CD4-positive, alpha-beta memory T cell (primary cell): ENCODE measurements at places on chromosomes 6 and 20. TPM values are rescaled to one million over a fixed set of nuclear protein-coding genes. Genes with fewer than 3 reads are reported as not detected.

DNA sequence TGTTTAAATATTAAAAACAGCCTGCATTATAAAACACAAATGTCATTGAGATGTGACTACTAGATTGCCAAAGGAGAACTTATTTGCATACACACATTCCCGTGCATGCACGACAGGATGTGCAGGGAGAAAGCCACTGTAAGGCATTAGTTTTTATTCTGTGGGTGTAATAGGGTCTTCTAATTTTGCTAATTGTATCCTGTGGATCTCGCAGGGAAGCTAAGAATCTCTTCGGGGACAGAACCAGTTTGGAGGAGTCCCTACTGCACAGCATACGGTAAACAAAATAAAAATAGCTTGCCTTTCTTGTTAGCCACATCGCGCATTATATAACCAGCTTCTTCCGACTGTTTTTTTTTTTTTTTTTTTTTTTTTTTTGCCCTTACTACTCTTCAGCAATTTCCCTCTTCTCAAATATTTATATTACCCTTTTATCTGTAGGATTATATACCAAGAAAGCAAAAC lies 2.0 kb downstream of the ATXN1 start:
- no peak for DNase-seq

Gene PERP
- polyA plus RNA-seq, result 6.8 TPM

DNA sequence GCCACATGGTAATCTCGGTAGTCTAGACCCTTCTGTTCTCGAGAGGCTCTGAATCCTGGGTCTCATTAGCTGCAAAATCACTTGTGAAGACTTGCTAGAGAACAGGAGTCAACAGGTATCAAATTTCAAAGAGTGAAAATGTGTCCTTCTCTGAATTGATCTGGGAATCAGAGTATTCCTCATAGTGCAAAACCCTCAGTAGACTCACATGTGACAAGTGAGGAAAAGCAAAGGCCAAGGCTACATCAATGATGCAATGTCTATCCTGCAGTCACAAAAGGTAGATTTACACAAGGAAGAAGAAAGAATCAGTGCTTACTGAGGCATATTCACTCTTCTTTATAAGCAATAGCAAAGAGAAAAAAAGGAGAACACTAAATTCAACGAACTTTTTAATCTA lies 1220.0 kb upstream of the GJE1 start:
- DNase-seq, result no peak

GRCh38 chr6:100518588-100518987 lies 53.9 kb upstream of the SIM1 start:
- no peak for DNase-seq

DNA sequence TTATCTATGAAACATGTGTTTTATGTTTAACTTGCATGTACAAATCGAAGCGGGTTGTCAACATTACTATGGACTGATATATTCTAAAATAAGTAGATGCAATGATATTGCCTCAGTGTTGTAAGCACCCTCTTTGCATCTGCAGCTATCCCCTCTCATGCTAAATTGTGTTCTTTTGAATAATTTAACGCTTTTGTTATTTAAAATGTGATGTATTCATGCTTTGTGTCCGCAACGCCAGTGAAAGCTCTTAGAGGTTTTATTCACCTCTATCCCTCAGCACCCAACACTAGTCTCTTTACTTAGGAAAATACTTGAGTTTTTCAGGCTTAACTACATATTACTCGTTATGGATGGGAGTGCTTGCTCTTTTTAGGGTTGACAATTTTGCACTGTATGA lies 173.7 kb upstream of the ID4 start:
- DNase-seq, result no peak

- no peak for DNase-seq
Measured at GRCh38 chr6:160029525-160029924, 60.6 kb downstream of the IGF2R start.

Gene TJAP1
- 12.1 TPM for polyA plus RNA-seq

GRCh38 chr6:28838289-28838633 lies 85.5 kb downstream of the TRIM27 start:
- peak; percentile 83 for DNase-seq

Gene PRSS35
- polyA plus RNA-seq, result not detected

Gene GJA10
- not detected for polyA plus RNA-seq

- DNase-seq, result no peak
Measured at GRCh38 chr6:161890133-161890831, 616.4 kb upstream of the AGPAT4 start.

GRCh38 chr20:57882451-57883161 lies 172.8 kb upstream of the PMEPA1 start:
- no peak for DNase-seq

Gene MOXD1
- not detected for polyA plus RNA-seq

Gene MEA1
- polyA plus RNA-seq, result 110 TPM

Gene FERMT1
- not detected for polyA plus RNA-seq

DNA sequence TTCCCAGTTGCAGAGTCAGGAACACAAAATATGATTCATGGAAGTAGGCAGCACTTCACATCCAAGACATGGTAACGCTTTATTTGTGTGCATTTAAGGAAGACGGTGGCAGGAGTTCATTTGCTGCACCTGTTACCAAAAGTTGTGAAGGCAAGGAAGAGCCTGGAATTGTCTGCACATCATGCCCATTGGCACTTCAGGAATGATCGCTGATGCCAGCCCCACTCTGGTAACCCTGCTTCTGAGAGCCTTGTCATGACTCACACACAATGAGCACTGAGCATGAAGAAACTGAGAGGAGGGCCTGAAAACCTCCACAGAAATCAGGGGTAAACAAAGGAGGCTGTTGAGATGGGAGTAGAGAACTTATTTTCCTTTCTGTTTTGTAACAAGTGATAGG lies 181.1 kb downstream of the RPS12 start:
- DNase-seq, result no peak

GRCh38 chr6:98974309-98974708 lies 26.6 kb upstream of the FBXL4 start:
- no peak for DNase-seq

- DNase-seq, result peak; percentile 31
Measured at GRCh38 chr6:89944826-89945407, 50.6 kb downstream of the GJA10 start.

GRCh38 chr20:37988306-37988954 lies 44.8 kb downstream of the TTI1 start:
- no peak for DNase-seq

Gene SEMG1
- not detected for polyA plus RNA-seq

Gene AKAP12
- not detected for polyA plus RNA-seq

Gene ZNF165
- polyA plus RNA-seq, result 0.78 TPM

Gene BACH2
- 7.2 TPM for polyA plus RNA-seq

- no peak for DNase-seq
Measured at GRCh38 chr6:122833021-122833491, 44.0 kb downstream of the SMPDL3A start.

DNA sequence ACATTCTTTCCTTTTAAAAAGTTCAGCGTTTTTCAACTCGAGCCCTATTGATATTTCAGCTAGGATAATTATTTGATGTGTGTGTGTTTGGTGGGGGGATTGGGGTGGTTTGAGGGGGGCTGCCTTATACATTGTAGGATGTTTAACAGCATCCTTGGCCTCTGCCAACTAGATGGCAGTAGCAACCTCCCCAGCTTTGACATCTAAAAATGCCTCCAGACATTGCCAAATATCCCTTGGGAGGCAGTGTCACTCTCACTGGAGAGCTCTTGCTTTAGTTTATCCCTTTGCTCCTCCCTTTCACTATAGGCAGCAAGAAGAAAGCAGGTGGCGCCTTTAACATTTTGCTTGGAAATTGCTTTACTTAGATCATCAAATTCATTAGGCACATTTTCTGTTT lies 14.6 kb upstream of the TP53TG5 start:
- DNase-seq, result no peak

- no peak for DNase-seq
Measured at GRCh38 chr6:116485559-116486184, 24.5 kb downstream of the CALHM6 start.

DNA sequence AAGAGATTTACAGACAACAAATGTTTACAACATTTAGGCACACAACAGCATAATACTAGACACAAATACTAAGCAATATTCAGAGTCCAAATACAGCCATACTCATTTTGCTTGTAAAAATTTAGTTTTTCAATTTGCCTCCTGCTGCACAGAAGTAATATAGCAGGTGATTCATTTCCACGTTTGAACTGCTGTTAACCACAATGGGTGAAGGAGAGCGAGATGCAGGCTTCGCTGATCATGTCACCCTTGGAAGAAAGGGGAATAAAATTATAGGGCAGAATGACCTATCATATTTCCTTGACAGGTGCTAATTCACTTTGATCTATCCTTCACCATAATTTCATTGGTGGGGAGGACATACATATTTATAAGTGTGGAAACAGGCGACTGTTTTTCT lies 643.8 kb upstream of the AGPAT4 start:
- DNase-seq, result no peak

- no peak for DNase-seq
Measured at GRCh38 chr6:42446996-42447395, 4.7 kb downstream of the TRERF1 start.

Gene HAO1
- polyA plus RNA-seq, result not detected

DNA sequence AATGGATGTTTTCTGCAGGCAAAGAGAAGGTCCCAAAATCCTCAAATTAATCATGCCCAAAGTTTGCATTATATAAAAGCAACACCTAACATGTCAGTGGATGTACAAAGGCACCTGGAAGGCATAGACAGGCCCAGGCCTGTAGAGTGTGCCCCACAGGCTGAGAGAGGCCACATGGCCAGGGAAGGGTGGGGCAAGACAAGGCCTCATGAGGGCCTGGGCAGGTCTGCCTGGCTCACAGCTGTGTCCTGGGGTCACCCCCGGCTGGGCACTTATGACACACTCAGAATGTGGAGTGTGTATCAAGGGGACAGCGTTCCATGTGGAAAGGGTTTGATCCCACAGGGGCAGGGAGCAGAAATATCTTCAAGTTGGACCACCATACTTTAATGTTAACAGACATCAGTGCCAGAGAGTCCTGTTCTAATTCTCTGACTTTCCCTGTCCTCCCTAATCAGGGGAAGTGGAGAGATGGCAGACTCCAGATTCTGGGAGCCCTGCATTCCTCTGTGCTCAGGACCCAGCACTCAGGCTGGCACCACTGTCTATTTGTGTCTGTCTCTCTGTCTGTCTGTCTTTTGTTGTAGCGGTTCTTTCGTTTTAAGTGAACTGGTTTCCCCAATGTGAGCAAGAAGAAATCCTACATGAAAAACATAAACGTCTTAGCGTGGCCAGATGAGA lies 178.3 kb upstream of the FOXA2 start:
- no peak for DNase-seq

- DNase-seq, result no peak
Measured at GRCh38 chr6:106886922-106887797, 87.4 kb downstream of the CD24 start.

DNA sequence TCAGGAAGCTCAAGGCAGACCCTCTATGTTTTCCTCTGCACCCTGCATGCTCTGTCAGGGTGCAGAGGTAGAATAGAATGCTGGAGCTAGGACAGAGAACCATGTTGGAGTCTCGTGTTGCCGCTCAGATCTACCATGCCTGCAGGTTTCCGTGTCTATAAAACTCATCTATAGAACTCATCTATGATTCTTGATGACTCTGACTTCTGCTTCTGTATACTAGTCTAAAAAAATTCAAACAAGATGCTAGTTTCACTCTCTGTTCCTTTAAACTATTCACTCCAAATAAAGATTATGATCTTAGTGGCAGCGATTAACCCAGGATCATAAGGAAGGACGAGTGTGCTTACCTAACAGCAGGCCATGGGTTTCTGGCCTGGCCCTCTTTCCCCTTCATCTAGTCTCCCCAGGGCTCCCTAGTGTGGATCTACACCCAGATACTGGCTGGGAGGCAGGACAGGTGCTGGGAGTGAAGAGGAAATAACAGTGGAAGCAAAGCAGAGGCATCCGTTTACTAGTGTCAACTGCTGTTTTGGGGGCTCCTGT lies 162.7 kb upstream of the SUPT3H start:
- no peak for DNase-seq

- DNase-seq, result no peak
Measured at GRCh38 chr6:19827247-19827646, 9.9 kb upstream of the ID4 start.

GRCh38 chr6:18445228-18445627 lies 58.1 kb downstream of the RNF144B start:
- DNase-seq, result no peak
